ENCODE measurements at places on chromosomes 4 and X.

DNA sequence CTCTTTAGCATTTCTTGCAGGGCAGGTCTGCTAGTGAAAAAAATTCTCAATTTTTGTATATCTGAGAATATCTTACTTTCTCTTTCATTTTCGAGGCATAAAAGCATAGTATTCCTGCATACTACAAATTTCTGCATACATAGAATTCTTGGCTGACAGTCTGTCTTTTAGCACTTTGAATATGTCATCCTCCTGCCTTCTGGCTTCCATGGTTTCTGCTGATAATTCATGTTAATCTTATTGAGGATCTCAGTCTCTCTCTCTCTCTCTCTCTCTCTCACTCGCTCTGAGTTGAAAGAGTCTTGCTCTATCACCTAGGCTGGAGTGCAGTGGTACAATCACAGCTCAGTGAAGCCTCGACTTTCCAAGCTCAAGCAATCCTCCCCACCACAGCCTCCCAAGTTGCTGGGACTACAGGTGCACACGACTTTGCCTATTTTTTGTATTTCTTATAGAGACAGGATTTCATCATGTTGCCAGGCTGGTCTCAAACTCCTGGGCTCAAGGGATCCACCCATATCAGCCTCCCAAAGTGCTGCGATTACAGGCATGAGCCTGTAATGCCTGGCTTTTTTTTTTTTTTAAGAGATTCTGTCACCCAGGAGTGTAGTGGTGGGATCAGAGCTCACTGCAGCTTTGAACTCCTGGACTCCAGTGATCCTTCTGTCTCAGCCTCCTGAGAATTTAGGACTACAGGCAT is 161.3 kb downstream of the FNIP2 start:
- no peak for DNase-seq

DNA sequence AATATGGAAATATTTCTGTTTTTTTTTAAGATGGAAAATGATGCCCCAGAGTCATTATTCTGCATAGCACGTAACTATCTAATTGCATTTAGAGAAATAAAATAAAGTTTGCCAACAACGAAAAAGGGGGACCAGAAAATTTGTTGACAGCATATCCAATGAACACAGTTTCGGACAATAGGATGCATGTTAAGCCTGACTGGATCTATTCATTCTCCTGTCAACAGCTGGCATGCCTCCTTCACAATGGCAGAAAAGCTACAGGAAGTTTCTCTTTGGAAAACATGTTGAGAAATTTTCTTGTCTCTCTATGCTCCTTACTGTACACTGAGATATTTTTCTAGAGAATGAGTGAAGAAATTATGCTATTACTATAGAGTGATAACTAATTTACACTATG is 262.5 kb downstream of the GRID2 start:
- DNase-seq = no peak

- DNase-seq = no peak
These were observed 96.5 kb upstream of the BEND4 start for GRCh38 chr4:42248972-42249371.

- no peak for DNase-seq
These were observed at the start of gene IL2 for GRCh38 chr4:122456231-122457116. IL2 (minus strand) TSS chr4:122456725; CDS start chr4:122456440, 285 bp downstream.

DNA sequence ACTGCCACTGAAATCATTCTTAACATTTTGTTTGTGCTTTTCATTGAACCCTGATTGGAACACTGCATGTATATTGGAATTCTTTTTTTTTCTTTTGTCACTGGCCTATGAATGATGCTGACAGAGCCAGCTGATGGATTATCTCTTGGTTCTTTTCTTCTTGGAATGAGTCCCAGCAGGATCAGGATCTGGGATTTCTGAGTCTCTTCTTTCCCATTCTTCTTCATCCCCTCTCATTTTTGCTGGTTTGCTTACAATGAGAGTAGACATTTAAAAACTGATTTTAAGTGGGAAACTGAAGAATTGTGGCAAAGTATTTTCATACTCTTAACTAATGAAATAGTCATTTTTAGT is 9.0 kb downstream of the DCUN1D4 start:
- DNase-seq = no peak

DNA sequence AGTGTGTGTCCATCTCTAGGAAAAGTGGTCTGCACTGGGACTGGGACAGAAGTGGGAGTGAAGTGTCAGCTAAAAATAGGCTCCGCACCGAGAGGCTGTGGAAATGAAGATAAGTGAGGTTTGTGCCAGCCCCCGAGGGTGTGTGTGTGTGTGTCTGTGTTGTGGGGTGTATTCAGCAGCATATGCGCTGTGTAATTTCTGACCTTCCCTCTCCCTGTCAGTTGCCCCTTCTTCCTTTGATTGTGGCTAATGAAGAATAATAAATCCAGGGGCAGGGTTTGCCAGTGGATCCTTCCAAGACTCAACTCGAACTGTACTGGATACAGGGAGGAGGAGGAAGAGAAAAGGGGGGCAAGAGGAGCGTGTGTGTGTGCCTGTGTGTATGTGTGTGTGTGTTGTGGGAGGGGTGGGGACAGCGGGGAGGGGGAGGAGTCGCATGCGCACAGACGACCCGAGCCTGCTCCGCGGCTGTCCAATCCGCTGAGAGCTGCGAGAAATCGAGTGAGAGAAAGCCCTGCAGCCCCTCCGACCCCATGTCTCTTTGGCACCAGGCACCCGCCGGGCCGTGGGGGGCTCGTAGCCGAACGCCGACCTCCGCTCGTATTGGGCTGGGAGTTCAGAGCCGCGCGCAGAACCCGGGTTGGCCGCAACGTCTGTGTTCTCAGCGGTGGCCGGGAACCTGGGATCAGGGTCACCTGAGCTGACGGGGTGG is 916 bp upstream of the POU4F2 start:
- DNase-seq = no peak

DNA sequence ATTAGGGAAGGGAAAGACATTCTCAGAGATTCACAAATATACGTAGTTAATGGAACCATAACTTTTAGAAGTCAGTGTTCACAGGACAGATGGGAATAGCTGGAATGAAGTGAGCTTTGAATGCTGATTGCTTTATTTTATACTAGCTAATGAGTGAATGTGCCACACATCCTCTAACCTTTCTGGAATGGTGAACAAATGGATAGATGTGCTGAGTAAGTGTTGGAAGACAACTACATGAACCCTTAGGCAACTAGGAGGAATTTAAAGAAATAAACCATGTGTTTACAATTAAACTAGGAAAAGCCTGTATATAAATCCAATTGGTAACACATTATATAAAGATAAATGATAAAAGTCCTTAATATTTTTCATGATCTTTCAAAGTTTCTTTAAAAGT is 91.6 kb upstream of the LIMCH1 start:
- DNase-seq = no peak

DNA sequence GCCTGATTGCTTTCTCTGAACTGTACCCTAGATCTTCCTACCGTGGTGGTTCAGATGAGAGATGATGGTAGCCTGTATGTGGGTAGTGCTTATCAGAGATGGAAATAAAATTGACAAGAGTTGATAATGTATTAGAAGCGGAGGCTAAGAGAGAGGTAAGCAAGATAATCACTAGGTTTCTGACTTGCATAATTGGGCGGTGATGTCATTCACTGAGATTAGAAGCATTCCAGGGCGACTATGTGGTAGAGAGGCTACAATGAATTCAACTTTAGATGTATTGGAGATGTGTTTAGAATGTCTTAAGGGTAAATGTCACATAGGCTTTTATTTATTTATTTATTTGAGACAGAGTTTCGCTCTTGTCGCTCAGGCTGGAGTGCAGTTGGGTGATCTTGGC is 415 bp upstream of the TENM3 start:
- no peak for DNase-seq

GRCh38 chr4:154739111-154739510 is 4.7 kb upstream of the LRAT start:
- DNase-seq = no peak

- no peak for DNase-seq
These were observed 140.7 kb downstream of the RPS6KA6 start for GRCh38 chrX:84047339-84047738.

- DNase-seq = no peak
These were observed 8.8 kb upstream of the GALNT7 start for GRCh38 chr4:173159791-173160190.

DNA sequence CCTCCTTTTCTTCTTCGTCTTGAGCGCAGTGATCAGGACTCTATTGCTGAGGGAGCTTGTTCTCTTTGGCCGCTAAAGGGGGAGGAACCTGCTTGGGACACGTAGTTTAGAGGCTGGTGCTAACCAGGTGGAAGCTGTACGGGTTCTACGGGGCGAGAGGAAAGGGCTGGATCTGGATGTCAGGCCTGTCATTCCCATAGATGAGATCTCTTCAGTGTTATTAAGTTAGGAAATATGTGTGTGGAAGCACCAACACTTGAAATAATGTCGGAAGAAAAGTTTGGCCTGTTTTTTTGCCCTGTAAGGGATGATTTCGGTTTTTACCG is 643 bp downstream of the SRP72 start:
- DNase-seq = peak; percentile 30

DNA sequence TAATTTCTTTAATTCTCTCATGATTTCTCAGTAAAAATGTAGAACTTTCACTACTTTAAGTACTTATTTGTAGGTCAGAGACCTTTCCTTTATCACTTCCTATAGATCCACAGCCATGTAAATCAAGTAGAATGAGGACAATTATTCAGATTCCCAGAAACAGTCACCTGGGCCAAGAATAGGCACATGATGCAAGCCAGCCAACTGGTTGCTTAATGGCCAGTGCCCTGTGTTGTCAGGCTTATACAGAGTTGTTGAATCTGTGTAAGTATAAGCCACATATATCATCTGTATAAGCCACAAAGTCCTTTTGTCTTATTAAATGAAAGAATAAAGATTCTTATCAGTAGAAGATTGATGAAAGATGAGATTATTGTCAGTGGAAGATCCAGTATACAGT is 5.2 kb downstream of the BANK1 start:
- DNase-seq = no peak

- DNase-seq = no peak
These were observed 87.9 kb upstream of the PACRGL start for GRCh38 chr4:20612313-20612712.

DNA sequence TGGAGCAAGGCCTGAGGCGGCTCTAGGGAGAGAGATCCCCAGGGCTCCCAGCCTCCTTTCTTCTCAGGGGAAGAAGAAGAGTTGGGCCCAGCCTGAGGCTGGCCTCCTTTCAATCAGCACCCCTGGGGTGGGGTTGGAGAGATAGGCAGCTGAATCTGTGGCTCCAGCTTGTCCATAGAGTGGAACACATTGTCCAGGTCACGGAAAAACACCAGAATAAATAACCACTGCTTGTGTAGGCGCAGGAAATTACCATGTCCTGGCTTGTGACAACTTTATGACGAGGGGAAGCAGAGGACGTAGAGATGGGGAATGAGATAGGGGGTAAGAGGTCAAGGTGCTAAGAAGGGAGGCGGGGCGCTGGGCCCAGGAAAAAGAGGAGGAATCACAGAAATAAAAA is 80.8 kb upstream of the EFNB1 start:
- no peak for DNase-seq

Measured in GM19239 (cell line).